ENCODE measurements at places on chromosomes 13 and 19.

DNA sequence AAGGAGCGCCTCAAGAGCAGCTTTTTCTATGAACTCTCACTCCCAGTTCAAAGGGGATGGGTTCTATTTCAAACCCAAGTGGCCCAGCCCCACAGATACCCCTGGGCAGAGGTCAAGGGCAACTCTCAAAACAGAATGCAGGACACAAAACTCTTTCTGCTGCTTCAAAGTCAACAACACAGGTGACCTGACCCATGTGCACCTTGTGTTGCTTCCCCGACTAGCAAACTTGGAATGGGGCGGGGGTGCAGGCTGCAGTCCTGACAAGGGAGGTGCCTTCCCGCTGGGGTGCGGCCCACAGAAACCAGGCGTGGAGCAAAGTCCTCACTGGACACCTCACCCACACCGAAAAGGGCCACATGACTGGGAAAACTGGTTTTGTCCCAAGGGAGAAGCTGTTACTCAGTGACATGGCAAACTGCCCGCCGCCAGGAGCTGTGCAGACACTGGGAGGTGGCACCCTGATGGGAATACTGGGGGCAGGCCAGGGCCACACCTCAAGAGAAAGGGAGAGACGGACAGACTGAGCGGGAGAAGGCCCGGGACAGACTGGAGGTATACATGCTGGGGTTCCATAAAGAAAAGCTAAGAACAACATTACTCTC lies 17.4 kb downstream of the ZC3H4 start:
- DNase-seq: no peak

GRCh38 chr13:39107561-39107960 lies 69.3 kb downstream of the NHLRC3 start:
- peak; percentile 54 for DNase-seq

GRCh38 chr19:13314761-13315160 lies 164.6 kb downstream of the IER2 start:
- DNase-seq: no peak

DNA sequence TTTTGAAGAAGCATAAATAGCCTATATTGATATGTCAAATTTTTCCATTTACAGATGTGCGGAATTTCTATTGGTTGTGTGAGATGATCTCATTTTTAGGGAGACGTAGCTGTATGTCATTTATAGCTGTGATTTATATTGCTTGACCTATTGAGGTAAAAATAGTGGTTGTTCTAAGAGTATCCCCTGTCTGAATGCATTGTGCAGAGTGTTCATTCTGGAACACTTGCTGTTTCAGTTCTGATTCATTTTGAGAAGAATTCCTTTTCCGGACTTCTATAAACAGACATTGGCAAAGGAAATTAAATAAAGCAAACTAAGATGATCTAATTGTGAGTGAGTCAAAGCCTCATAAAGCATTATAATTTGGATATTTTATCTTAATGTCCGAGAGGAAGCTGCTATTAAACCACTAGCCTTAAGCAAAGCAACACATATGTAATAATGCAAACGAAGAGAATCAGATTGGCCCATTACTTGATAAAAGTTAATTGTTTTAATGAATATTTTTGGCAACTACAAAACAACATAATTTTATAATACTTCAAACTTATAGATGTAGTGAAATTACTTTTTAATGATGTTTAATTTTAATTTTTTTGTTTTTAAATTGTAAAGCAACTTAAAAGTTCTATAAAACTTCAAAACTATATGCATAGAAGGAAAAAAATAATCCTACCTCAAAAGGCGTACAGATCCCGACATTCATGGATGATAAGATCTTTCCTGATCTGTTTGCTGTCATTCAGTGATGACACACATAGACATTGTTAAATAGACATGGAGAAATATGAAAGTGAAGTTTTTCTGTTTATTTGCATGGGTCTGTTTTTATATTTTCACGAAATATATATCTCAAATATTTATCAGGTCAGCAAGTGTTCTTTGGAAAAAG lies 942.6 kb upstream of the SLC10A2 start:
- no peak for DNase-seq

GRCh38 chr13:60066226-60066625 lies 97.5 kb downstream of the DIAPH3 start:
- DNase-seq: no peak

- no peak for DNase-seq
Observed at GRCh38 chr19:2538096-2538757, 62.3 kb downstream of the GADD45B start.

DNA sequence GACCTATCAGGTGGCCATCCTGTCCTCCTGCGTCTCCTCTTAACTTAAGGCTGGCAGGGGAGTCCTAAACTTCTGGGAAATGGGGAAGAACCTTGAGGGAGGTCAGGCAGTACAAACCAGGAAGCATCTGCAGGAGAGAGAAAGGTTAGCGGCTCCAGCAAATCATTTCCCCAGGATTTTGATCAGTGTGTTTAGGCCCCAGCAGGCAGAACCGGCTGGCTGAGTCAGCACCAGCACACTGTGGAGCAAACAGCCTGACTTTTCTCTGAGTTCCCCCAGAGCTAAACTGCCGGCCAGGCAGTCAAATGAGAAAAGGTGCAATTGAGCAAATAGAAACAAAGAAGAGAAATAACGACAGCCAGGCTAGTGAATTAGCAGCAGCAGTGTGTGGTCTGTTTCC lies 46.7 kb upstream of the MEDAG start:
- no peak for DNase-seq

- no peak for DNase-seq
Observed at GRCh38 chr13:113452942-113453901, at the start of gene ADPRHL1. Gene ADPRHL1, minus strand, starts transcription at chr13:113453488. Its CDS starts 51 bp downstream, at chr13:113453437.

DNA sequence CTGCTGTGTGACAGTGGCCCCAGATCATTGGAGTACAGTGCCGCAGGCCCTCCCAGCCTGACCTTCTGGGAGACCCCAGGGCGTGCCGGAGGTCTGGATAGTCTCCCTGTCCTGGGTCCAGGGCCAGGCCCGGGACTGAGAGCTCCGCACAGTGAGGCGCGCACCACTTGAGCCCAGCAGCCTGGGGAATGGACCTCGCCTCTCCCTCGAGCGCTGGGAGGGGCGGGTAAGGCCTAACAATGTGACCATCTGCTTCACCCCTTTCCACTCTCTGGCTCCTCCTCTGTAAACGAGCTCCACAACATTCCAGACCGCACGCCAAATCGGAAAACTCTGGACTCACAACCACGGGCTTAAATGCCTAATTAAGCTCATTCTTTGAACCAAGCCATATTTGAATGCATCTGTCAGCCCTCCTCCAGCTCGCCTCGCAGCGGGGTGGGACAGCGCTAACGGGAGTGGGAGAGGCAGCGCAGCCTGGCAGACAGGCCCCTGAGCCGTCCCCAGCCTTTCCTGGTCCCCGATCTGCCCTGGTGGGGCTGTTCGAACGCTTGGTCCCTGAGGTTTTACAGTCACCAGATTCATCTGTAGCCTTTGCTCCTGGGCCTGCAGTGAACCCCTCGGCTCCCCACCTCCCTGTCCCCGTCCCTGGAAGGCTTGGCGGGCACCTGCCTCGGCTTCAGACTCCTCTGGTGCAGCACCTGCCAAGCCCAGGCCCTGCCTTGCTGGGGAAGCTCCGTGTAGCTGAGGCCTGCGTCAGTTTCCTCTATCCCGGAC lies 120.7 kb upstream of the VSTM2B start:
- peak; percentile 85 for DNase-seq

GRCh38 chr13:83831796-83832195 lies 50.5 kb downstream of the SLITRK1 start:
- no peak for DNase-seq

DNA sequence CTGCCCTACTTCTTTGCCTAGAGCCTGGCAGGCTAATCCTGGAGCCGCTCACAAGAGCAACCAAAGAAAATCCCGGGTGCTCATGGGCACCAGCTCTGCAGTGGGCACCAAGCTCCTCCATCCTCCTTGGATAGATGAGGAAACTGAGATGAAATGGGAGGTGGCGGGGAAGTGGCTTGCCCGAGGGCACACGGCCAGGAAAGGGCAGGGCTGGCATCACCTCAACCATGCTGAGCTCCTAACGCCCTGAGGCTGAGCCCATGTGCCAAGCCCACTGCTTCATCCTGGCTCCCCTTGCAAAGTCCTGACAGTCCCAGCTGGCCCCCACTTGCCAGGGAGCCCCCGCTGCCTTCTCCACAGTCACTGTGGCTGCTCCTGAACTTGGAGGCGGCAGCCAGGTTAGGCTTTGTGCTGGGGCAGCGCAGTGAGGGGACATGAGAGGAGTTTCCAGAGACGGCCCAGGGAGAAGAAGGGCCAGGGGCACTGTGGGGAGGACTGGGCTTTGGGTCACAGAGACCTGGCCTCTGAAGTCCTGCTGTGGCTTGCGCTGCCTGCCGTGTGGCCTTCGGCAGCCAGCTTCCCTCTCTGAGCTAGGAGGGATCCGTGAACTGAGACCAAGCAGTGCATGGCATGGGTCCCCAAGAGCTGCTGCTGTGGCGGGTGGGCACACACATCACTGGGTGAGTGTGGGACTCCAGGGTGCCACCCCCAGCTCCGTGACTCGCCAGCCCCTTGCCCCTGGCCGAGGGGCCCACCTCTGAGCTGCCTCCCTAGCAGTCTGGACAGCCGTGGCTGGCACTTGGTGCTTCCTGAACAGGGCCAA lies 17.5 kb downstream of the TMED1 start:
- DNase-seq: no peak

DNA sequence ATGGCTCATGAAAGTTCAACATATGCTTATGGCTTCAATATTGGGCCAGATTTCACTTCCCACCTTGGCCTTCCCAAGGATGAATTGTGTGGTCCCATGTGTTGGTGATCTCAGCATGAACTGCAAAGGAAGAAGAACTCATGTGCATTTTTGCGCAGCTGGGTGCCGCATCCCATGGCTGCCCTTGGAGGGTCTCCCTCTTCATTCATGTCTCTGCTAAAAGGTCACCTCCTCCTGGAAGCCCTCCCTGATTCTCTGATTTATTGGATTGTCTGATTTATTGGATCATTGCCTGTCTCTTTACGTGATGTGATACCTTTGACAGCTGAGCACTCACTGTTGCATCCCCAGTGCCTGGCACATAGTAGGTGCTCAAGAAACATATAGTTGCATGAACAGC lies 1.7 kb upstream of the CYP4F8 start:
- DNase-seq: no peak

Data from NCI-H1092 treated with DMSO at 0.1 percent for 48 hours (cell line).